NCI-H345 (cell line): ENCODE measurements at places on chromosomes 4 and X.

DNA sequence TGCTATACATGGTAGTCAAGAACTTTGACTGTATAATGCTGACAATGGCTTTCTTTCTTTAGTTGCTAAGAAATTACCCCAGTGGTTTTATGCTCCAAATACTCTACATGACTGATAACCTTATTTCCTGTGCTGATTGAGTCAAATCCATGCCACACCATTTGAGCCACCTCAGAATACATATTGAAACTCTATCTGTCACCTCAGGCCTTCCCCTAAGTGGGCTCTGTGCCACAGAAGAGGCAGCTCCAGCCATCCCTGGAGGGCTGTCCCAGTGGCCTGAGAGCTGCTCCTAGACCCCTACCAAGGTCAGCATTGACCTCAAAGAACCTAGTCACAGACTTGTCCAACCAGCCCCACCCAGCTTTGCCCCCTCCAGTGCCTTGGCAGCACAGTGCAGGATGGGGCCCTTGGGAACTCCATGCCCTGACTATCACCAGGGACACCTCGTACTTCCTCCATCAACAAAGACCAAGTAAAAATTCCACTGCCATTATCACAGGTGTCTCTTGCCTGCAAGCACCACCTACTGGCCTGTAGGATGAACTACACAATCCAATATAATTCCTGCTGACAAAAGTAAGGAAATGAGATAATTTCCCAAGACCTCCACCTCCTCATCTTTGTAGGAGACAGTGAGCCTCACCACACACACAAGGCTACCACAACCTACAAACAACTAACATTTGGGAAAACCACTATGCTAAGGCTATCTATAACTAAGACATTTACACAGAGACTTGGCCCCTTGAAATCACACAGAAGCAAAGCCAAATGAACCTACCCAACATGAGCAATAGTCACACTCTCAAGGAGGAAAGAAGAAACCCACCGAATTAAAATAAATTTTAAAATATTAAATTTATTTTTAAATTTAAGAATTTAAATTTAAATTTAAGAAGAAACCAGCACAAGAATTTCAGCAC lies 239.9 kb downstream of the NKX6-1 start:
- DNase-seq, result no peak

DNA sequence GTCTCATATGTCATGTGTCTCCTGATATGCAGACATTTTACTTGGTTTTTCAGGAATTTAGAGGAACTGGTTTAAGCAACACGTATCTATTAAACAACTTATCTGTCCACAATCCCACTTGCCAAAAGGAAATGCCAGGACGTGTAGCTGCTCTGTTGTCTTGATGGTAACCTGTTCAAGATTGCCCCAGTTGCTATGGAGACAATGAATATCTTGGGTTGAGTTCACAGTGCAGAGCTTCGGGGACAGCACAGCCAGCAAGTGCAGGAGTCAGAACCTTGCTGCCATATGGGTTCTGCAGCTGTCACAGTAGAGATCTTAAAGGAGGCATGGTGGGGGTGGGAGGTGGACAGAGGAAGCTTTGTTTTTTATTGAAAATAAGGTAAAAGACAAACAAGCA lies 28.7 kb upstream of the FAM9B start:
- no peak for DNase-seq

DNA sequence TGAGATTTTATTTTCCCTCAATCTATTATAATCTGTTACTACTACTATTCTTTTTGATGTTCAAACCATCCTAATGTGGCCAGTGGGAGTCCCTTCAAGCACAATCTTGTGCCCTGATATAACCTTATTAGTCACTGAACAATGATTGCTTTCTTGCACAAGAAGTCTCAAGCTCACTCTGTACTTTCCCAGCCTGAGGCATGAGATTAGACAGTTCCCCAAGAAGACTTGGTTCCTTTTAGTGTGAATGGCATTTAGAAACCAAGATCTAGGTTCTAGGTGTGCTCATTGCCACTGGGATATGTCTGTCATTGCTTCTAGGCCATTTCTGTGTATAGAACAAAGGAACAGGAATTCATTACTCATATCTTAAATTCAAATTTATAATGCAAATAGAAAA lies 28.0 kb upstream of the RBM41 start:
- no peak for DNase-seq

- DNase-seq, result no peak
Measured at GRCh38 chr4:108107729-108108382, 60.9 kb downstream of the LEF1 start.

DNA sequence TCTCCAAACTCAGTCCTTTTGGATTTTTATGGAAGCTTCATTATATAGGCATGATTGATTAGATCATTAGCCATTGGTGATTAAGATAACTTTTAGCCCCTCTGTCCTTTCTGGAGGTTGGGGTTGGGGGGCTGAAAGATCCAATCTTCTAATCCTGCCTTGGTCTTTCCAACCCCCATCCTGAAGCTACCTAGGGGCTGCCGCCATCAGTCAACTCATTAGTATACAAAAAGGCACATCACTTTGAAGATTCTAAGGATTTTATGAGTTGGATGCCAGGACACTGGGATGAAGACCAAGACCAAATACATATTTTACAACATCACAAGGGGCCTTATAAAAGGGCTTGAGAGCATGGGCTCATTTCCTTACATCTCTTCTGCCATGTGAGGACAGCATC lies 47.5 kb downstream of the CYTL1 start:
- no peak for DNase-seq

- DNase-seq, result peak; percentile 17
Measured at GRCh38 chrX:111411983-111412382, at the start of gene DCX. DCX (minus strand) TSS chrX:111412192; CDS start chrX:111410398, 1,794 bp downstream.

DNA sequence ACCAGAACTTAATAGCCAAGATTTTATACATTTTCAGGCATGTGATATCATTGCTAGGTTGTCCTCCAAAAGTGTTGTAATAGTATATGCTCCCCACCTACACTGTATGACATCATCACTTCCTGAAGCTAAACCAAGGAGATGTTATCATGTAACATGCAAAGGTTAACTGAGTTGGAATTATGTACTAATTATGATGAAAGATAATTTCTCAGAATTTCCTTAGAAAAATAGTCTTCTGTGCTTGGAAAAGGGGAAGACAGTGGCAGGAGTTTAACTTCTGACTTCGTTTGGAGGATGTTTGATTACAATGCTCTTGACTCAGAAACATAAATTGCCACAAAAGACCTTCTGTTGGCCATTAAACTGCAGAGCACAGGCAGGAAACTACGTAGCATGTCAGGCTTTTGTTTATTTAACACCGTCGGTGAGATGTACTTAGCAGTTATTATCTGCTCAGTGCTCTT lies 83.6 kb upstream of the GUCY1A1 start:
- peak; percentile 36 for DNase-seq

DNA sequence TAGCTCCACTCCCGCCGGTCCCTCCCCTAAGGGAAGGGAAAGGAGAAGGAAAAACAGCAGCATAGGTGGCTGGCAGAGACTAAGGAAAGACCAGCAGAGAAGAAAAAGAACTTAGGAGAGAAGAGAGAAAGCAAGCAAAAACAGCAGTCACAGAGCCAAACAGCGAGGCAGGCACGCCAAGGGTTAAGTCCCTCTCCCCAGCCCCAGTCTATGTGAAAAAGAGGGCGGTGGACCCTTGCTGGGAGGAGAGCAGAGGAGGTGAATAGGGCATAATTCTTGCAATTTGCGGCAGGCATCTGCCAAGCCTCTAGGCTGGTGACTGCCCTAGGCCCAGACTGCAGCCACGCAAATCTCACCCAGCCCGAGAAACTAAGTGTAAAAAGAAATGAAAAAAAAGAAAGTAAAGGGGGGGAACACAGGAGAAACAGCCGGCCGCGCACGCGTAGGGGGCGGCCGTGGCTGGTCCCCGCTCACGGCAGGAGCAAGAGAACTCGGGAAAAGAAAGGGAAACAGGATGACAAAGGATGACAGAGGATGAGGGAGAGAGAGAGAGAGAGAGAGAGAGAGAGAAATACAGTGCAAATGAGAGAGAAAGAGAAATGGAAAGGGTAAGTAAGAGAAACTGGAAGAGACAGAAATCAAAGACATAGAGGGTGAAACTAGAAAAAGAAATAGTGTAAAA lies 48.6 kb downstream of the MAGEA9 start:
- DNase-seq, result no peak

GRCh38 chr4:154731756-154732155 lies 12.0 kb upstream of the LRAT start:
- no peak for DNase-seq

- no peak for DNase-seq
Measured at GRCh38 chrX:30874851-30875250, 14.2 kb downstream of the TAB3 start.

GRCh38 chr4:137530176-137530575 lies 2.1 kb downstream of the PCDH18 start:
- no peak for DNase-seq

DNA sequence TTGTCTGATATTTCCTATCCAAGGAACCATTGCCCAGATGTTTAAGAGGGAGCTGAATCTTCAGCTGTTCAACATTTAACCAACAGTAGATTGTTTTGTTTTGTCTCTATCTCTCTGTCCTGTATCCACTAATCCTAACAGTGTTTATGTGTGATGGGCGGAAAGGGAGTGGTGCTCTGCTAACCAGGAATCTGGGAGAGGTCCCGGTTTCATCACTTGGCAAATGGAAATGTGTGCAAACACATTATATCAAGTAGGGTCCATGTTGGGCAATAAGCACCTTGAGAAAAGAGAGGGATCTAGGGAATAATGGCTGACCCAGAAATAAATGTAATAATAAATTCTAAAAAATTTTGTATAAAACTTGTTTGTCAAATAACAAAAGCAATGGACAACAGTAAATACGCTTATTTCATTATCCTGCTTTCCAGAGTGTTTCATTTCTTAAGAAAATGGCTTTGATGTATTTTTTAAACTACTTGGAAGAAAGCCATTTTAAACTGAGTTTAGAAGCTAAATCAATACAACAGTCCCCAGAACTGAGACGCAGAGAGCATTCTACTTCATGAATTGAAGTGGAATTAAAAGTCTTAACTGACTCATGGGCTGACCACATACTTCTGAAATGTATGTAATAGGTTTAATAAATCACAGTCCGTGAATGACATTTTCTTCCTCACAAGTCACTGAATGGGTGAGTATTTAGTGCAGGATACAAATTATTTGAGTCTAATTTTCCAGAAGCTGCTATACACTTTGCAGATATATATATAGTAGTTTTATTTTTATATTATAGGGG lies 55.8 kb downstream of the EMCN start:
- DNase-seq, result no peak

DNA sequence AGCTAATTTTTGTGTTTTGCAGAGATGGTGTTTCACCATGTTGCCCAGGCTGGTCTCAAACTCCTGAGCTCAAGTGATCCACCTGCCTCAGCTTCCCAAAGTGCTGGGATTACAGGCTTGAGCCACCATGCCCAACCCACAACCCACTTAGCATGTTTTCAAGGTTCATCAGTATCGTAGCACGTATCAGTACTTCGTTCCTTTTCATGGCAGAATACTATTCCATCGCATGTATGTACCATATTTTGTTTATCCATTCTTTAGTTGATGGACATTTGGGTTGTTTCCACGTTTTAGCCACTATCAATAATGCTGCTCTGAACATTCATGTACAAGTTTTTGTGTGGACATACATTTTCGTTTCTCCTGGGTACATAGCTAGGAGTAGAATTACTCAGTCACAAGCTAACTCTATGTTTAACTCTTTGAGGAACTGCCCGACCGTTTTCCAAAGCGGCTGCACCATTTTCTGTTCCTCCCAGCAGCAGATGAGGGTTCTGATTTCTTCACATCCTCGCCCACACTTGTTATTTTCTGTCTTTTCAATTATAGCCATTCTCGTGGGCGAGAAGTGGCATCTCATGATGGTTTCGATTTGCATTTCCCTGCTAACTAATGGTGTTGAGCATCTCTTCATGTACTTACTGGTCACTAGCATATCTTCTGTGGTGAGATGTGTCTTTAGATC lies 32.5 kb downstream of the MAN2B2 start:
- no peak for DNase-seq

DNA sequence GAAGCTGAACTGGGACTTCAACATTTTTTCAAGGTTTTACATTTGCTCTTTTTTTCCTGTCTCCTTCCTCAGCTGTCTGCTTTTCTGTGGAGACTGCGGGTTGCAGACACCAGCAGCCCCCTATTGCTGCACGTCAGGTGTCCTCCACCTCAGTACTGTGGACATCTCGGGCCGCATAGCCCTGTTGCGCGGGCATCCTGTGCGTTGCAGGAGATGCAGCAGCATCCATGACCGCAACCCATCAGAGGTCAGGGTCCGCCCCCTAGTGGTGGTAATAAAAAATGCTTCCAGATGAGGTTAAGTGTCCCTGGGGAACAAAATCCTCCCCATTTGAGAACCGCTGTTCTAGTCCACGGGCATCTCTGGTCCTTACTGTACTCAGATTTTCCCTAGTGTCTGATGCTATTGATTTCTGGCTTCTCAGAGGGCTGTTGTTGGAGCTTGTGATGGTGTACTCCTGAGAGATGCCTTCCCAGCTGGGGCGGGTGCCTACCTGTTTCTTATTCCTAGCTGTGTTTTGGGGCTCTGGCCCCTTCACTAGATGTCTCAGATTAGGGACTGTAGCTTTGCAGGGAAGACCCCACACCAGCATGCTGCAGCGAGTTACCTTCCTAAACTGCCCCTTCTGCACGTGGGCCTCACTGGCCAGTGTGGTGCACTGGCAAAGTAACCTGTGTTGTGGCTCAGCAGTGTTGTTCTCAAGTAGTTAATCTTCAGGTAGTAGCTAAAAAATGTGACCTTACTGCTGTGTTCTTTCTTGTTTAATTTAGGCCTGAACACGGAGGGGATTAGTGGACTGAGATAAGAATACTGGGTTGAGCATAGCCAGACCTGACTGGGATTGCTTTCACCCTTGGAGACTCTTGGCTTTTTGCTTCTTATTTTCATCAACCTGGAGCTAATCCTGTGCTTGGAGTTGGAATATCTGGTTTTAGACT lies 28.2 kb downstream of the NSD2 start:
- DNase-seq, result peak; percentile 52
